ENCODE measurements at places on chromosomes 3 and 15.

GRCh38 chr15:88649286-88649733 lies 10.5 kb downstream of the ISG20 start:
- peak; percentile 65 for DNase-seq

GRCh38 chr3:157445857-157446256 lies 9.2 kb downstream of the PTX3 start:
- no peak for DNase-seq

DNA sequence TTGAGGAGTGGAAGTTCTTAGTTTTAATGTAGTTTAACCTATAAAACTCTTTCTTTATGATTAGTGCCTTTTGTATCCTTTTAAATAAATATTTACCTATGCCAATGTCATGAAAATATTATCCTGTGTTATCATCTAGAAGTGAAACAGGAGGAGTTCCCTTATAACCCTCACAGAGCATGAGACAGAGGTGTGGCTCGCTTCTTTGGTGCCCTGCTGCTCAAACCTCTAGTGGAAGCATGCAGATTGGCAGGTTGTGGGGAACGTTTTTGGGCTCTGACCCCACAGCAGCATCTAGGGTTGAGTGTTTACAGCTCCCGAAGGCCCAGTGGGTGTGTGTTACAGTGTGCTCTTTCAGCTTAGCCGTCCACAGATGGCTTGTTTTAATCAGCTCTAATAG lies 459.4 kb upstream of the AZI2 start:
- no peak for DNase-seq

DNA sequence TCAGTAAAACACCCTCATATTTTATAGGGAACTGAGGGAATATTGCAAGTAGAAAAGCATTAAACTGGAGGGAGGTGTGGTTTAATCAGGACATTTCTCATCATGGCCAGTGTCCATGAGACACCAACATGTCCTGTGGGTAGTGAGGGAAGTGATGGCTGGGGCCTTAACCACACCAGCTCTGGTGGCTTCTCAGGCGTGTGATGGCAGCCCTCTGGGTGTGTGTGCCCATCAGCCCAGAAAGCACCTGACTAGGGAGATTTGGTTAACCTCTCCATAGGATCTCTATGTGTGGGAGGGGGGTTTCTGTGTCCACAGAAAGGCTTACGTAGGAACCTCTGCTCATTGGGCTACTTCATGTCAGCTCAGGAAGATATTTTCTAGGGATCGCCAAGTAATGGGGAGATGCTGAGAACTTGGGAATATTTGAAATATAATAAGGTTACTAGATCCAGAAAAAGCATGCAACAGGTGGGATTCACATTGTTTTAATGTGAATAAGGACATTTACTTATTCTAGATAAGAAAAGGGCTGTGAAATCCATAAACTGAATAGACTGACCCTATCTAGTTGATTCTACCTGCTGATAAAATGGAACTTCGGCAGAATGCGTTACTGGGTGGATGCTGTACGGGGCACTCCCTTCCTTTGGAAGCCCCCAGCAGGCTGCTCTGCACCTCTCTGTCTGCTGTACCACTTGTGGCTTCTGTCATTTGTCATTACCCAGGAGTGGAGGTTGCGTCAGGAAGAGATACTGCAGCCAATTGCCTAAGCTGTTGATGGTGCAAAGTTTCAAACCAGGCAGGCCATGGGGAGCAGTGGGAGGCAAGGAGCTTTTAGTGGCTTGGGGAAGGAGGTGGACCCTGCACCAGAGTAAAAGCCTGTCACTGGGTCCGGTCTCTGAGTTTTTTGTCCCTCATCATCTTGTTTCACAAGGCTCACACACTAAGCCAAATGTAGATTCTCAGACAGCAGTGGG lies 21.5 kb downstream of the PDHB start:
- DNase-seq = no peak

DNA sequence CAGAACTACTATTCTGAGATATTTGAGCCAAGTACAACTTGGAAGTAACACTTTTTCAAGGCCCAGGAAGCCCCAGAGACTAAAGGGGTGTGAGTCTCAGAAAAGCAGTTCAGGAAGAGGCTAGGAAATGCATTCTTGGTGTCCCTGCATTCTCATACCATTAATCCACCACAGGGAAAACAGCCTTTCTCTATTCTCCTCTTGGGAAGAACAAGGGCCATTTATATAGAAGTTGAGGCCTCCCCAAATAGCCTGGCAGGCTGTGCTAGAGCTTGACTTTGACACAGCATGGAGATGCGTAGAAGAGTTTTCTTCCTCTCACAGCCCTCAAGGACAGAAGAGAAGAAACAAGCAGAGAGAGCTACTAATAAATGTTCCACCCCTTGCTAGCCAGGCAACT lies 5.5 kb upstream of the NR2C2 start:
- DNase-seq = no peak

GRCh38 chr3:105304487-105304886 lies 62.2 kb upstream of the ALCAM start:
- DNase-seq = no peak

- no peak for DNase-seq
Observed at GRCh38 chr15:100055821-100056220, 286.0 kb downstream of the ADAMTS17 start.

GRCh38 chr3:193149998-193150397 lies 91.0 kb upstream of the PLAAT1 start:
- no peak for DNase-seq

- no peak for DNase-seq
Observed at GRCh38 chr15:45449395-45449794, 71.1 kb upstream of the GATM start.

- no peak for DNase-seq
Observed at GRCh38 chr3:185421577-185422232, 58.8 kb downstream of the MAP3K13 start.

GRCh38 chr3:148773805-148774204 lies 53.8 kb upstream of the CPB1 start:
- DNase-seq = no peak

- DNase-seq = no peak
Observed at GRCh38 chr15:60328852-60329443, 68.8 kb downstream of the ANXA2 start.

- DNase-seq = no peak
Observed at GRCh38 chr3:71111784-71112440, 471.6 kb downstream of the FOXP1 start.

- no peak for DNase-seq
Observed at GRCh38 chr3:128480717-128481437, 12.1 kb downstream of the GATA2 start.

DNA sequence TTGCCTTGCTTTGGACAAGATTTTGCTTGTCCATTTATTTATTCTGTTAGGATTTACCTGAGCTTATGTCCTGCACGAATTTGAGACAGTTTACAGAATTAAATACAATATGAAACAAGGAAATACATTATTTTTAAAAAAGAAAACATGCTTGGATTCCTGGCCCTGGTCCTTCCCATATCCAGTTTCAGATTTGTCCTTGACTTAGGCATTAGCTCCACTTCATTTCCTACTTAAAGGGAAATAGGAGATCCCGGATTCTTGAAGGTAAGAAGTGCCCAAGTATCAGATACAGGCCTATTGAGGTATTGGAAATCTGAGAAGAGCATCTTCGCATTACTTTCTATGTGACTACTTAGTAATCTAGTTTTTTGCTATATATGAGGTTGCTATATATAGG lies 672.0 kb downstream of the SI start:
- DNase-seq = no peak

GRCh38 chr3:105653166-105653565 lies 215.6 kb downstream of the CBLB start:
- DNase-seq = no peak

DNA sequence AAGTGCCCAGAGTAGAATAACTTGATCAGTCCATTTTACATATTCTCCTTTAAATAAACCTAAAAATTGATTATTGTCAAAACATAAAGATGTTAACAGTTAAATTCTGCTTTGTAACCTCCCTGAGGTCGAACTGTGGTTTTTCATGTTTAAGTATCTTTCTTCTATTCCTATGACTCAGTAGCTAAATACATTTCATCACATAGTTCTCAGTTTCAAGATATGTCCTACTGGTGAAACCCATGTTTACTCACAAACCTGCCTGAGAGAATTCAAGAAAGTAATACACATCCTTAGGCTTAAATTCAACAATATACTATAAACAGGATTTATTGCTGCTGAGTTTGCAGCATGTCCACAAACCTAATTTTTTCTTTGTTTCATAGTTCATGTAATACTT lies 692.9 kb downstream of the ZPLD1 start:
- DNase-seq = no peak

- DNase-seq = no peak
Observed at GRCh38 chr3:99430348-99431134, 207.9 kb upstream of the COL8A1 start.

- no peak for DNase-seq
Observed at GRCh38 chr3:147458995-147459704, 50.0 kb downstream of the ZIC1 start.

DNA sequence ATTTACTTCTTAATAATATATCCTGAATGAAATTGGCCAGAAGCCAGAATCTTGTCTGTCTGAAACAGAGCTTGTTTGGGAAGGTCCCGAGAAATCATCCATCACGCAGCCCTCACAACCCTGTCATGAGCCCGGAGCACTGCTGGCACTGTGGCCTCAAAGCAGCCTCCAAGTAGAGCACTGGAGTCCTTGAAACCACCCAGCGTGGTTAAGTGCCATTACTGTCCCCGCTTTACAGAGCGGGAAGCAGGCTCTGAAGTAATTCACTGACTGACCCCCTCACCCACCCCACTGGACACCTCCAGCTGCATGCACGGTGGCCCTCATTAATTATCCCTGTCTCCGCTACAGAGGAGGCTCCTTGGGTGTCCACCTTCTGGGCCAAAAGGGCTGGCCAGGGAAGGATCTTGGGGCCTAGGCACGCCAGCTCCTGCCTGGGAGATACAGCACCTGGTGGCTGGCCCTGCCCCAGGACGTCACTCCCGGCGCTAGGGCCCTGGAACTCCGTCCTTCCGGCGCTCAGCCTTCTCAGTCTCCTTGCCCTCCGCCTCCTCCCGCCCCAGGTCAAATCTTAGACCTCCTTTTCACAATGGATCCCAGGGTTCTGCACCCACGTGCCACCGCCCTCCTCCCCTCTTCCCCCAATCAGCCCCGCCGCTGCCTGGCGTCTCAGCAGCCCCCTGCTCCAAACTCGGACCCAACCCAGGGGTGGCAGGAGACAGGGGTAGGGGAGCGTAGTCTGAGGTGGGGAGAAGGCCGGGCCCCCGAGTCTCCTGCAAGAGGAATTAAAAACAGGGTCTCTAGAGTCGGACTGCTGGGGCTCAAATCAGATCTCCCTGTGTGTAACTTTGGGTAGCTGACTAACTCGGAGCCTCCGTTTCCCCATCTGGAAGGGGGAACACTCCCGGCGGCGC lies 1.1 kb downstream of the TKT start:
- DNase-seq = peak; percentile 49

- DNase-seq = no peak
Observed at GRCh38 chr3:112003321-112004080, 4.8 kb downstream of the TAGLN3 start.

- peak; percentile 44 for DNase-seq
Observed at GRCh38 chr3:43288366-43288765, 2.0 kb downstream of the SNRK start.

DNA sequence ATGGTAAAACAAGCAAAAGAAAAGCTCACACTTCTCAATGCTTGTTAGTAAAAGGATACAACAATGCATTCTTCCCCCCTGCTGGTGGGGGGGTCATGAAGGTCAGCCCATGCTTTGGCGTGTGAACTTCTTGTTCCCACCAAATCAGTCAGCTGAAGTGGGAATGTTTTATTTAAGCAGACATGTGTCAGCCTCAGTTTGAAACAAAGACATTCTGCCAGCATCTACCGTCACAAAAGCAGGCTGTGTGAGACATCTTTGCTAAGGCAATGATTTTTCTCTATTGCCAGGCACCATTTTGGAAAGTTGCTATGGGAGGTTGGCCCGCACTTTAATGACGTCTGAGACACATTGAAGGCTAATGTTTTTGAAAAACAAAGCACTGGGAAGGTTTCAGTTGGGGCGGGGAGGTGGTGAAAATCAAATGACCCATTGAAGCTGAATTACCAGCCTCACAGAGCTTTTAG lies 206.6 kb downstream of the TLE3 start:
- no peak for DNase-seq

DNA sequence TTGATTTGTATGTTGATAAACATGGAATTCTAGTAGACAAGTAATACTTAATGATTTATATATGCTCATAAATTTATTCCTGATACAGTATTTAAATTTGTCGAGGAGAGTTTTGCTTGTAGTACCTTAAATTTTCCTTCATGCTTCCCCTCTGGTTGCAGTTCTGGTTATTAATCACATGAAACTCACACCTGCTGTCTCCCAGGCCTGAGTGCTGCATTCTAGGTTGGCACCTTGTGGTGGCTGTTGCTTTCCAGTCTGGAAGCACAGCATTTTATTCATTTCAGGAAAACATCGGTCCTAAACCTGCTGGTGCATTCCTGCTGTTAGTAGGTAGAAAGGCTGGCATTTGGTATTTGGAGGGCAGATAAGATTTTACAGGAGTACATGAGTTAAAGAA lies 44.9 kb downstream of the ATP1B3 start:
- DNase-seq = no peak

GRCh38 chr3:56157693-56158362 lies 310.4 kb downstream of the ERC2 start:
- DNase-seq = peak; percentile 36

GRCh38 chr15:36239509-36239908 lies 339.9 kb upstream of the CDIN1 start:
- DNase-seq = no peak

GRCh38 chr3:126666658-126667528 lies 12.0 kb upstream of the TXNRD3 start:
- DNase-seq = no peak
